Esophagus muscularis mucosa (tissue), 4 donors: ENCODE measurements at places on chromosomes 2 and 18. TPM values are rescaled to one million over a fixed set of nuclear protein-coding genes. Genes with fewer than 3 reads are reported as not detected.

DNA sequence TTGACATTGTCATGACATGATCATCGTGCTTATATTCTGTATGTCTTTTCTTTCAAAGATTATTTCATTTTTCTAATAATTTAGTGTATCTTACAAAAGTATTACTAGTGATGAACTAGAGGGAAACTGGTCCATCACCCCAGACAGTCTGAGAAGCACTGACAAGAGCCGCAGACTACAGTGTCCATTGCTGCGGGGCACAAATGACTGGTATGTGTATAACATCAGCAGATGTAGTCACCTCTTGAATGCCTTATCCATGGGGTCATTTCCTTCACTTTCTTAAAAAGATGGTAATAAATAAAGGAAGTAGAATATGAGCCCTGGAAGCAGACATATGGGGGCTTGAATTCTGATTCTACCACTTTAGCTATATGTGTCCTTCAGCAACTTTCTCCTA lies 29.6 kb downstream of the NEMP2 start:
- no peaks in the 10 kb centered on the region for H3K27me3 ChIP-seq
- peaks cover 31% of the 10 kb centered on the region for H3K4me1 ChIP-seq
- peaks cover 15% of the 10 kb centered on the region for H3K36me3 ChIP-seq
- H3K27ac ChIP-seq: no peak overlapping the region
- H3K4me3 ChIP-seq: no peak overlapping the region

DNA sequence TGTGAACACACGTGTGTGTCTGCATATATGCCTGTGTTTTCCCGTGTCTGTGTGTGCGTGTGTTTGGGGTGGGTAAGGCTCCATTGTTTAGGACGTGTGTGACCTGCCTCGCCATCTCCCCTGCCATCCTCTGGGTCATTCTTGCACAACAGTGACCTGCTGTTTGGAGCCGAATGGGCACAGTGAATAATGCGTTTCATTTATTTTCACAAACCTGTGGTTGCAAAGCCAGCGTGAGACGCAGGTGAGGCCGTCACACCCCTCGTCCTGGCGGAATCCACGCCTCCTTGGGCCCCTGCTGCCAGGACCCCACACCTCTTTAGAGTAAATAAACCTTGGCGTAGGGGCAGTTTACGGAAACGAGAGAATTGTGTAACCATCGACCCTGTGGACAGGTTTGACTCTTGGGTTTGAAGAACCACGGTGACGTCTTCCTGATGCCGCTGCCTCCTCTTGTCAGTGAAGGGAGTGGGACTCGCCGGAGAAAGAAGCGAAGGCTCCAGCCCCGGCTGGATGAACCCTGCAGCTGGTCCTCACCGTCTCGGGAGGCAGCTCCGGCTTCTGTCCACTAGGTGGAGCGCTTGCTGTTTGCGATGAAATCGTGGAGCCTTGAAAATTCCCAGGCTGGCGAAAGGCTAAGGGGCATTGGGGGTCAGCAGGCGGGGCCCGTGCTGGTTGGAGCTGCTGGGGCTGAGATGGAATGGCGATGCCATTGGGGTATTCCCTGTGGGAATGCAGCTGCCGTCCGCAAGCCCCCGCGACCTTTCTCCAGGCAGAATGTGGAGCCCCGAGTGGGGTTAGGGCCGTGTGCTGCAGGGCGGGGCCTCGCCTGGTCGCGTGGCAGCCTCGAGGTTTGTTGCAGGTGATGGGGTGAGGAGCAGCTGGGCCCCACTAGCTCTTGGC lies 81.1 kb downstream of the RTP5 start:
- DNase-seq: no peak
- no peaks in the 10 kb centered on the region for H3K36me3 ChIP-seq

- peak; percentile 70 for DNase-seq
- no peak overlapping the region for H3K27ac ChIP-seq
- peaks cover 76% of the 10 kb centered on the region for H3K36me3 ChIP-seq
Observed at GRCh38 chr2:85847051-85847588, 41.7 kb downstream of the ST3GAL5 start.

SULT1C4 gene
- total RNA-seq: 5.2 TPM

SERPINB11 gene
- not detected for total RNA-seq

FAHD2A gene
- 20.0 TPM for total RNA-seq
